ENCODE measurements at places on chromosomes 1 and 21.

DNA sequence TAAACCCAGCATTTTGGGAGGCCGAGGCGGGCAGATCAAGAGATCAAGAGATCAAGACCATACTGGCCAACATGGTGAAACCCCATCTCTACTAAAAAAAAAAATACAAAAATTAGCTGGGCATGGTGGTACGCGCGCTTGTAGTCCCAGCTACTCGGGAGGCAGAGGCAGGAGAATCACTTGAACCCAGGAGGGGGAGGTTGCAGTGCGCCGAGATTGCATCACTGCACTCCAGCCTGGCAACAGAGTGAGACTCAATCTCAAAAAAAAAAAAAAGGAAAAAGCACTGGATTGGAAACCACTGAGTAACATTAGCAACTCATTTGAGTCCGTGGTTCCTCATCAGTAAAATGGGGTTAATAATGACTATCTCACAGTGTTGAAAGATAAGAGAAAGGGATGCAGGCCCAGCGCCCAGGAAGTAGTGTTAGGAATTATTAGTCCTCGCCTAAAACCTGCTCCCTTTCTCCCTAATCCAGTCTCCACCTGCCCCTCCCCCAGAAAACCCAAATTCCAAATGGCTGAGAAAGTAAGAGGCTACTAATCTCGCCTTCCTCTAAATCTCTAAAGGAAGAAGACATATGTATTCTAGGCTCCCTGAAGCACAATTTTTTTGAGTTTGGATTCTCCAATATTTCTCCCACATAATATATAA, 49.5 kb downstream of the RHBG start:
- no peak for DNase-seq

- no peak for DNase-seq
Measured at GRCh38 chr21:46100426-46100825, 2.5 kb downstream of the COL6A2 start.

DNA sequence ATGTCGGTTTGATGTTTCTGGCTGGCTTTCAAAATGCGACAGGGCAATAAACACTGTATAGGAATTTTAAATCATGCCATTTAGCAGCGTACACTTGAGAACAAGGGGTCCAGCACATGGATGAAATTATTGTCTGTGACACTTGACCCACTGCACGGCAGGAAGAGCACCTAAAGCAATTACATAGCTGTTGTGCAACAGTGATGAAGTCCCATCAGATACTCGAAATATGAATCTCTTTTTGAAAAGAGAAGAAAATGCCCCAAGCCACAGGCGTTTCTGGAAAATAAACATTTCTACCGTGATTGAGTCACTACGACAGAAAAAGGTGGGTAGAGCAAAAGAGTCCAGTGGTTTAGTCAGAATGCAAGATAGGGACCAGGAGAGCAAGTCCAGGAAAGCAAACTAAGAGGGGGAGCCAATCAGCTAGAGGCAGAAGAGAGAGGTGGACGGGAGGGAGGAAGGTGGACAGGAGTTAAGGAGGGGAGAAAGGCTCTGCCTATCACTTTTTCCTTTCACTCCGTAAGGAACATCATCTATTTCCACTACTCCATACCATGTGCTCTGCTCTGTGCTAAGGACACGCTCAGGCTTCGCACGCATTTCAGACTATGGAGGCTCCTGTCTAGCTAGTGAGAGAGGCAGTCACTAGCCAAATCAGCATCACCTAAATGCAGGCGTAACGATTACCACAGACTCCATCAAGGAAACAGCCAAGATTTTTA, 6.4 kb downstream of the DSCAM start:
- DNase-seq = no peak

- DNase-seq = no peak
Measured at GRCh38 chr1:111448482-111448917, 556 bp downstream of the WDR77 start.

GRCh38 chr1:241265428-241265827, 91.6 kb downstream of the RGS7 start:
- no peak for DNase-seq

DNA sequence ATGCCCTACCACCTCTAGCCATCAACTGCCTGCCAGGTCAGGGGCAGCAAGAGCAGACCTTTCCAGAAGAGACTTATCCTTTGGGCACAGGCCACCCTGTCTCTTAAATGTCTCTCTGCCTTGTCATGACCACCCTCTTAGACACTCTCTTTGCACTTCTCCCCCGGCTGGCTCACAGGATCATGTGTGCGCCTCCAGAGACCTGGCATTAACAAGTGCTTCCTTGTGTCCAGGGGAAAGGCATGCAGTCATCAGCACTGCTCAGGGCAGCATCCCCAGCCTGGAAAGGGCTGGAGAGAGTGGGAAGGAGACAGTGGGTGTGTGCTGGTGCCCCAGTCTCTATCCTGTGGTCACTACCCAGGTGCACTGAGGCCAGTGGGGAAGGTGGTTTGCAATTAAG, 85.2 kb upstream of the TLR5 start:
- no peak for DNase-seq

DNA sequence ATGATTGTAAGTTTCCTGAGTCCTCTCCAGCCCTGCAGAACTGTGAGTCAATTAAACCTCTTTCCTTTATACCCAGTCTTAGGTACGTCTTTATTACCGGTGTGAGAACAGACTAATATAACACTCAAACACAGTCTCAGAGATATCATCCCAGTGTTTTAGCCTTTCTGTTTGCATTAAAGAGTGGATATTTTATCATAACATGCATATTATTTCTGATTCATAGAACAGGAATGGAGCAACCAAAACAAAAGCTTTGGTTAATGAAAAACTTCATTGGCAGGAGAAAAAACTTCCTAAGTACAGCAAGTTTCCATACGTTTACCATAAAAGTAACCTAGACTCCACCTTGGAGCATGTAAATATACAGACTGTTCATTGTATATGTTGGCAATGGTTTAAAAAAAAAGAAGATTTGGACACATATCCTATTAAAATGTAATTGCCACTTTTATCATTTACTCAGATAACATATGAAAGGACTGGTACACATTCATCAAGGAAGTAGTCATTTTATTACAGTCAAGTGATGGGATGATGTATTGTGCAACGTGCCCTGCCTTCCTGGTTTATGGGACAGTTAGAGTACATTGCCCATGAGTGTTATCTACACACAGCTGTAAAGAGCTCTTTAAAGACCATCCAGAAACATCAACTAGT, 144.8 kb downstream of the ETS2 start:
- DNase-seq = no peak

DNA sequence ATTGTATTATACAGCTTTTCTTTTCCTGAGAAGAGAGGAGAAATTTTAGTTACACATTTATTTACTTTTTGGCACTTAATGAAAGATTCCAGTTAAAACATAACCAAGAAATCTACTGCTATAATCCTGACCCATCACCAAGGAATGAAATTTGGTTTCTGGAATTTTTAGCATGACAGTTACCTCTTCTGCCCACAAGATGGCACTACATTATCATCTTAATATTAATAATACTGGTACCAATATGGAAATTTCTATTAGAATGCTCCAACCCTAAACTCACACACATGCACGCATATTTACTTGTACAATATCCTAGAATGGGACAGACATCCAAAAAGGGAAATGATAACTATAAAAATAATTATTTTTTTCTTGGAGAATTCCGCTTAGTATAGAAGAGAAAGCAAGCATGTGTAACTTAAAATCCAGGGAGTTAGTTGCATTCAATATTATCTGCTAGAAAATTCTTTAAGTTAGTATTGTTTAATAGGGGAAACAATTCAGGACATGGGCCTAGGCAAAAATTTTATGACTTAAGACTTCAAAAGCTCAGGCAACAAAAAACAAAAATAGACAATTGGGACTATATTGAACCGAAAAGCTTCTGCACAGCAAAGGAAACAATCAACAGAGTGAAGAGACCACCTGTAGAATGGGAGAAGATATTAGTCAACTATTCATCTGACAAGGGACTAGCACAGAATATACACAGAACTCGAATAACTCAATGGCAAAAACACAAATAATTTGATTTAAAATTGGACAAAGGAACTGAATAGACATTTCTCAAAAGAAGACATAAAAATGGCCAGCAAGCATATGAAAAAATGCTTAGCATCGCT, 37.4 kb downstream of the MAP3K21 start:
- DNase-seq = no peak

DNA sequence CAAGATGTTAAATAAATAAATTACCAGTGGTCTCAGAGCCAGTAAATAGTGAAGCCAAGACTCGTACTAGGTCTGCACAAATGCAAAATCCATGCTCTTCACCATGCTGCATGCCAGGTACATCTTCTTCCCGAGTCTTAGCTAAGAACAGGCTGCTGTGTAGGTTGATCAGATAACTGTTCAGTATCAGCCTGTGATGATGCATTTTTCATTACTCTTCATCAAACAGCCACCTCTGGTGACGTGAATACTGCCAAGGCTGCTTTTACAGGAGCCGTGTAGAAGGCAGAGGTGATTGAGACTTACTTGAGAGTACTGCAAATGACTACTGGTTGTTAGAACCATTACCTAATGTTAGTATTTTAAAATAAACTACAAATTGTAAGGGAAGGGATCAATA, 39.3 kb upstream of the HOOK1 start:
- no peak for DNase-seq

- no peak for DNase-seq
Measured at GRCh38 chr1:18198260-18198659, 90.7 kb downstream of the IGSF21 start.

DNA sequence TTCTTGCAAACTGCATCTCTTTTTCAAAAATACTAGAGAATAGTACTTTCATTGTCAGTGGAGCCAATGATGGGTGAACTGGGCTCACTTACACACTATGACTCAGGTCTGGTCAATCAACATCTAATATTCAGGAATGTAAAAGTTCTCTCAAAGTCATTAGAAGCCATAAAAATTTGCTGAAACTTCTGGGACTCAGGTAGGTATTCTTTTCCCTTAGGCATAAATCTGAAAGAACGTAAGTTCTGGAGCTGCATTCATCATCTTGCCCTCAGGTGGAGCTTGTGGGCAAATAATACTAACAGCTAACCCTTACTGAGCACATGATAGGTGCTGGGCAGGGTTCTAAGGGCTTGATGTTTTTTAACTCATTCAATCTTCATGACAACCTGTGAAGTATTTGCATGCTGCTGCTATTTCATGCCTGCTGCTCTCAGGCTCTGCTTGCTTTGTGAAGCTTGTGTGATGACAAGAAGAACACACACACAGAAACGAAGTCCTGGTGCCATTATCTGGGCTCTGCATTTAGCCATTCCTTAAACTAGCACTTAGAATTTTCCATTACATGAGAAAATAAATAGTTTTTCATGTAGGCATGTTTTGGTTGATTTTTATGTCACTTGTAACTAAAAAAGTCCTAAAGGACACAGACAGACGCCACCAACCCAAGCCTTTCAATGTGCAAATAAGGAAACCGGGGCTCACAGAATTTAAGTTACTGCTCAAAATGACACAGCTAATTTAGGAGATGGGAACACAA, 394.2 kb upstream of the LYPLAL1 start:
- no peak for DNase-seq

- no peak for DNase-seq
Measured at GRCh38 chr1:105641407-105641806, 1415.1 kb upstream of the PRMT6 start.

DNA sequence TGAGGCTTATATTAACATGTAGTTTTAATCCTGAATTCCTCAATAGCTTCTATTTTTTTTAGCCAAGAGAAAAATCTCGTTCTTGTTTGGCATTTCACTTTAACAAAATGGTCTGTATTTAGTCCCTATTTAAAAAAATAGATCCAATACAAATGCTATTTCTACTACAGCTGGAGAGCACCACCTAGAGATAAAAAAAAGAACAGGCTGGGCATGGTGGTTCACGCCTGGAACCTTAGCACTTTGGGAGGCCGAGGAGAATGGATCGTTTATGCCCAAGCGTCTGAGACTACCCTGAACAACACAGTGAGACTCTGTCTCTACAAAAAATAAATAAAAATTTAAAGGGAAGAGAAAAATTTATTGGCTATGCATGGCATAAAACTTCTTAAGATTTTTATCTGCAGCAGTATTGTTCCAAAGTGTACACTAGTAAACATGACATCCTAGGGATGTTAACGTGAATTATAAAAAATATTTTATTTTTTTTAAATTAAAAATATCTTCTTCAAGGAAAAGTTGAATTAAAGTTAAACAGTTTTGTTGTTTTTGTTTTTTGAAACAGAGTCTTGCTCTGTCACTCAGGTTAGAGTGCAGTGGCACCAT, 4.4 kb downstream of the ST7L start:
- DNase-seq = no peak

DNA sequence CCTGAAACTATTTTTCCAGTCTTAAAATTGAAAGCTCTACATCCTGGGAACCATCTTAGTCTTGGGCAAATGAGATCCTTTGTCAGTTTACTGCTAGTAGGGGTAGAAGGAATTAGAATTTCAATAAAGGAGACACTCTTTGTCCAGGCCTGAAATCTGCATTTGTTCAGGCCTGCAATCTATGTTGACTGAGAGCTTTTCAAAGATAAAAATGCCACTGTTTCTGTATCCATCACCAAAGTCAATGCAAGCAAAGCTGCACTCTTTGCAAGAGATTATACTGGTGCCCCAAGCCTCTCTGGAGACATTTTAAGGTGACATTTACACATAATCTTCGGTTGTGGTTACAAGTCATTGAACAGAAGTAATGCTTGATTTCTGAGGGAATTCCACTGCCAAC, 135.7 kb downstream of the CTH start:
- DNase-seq = no peak

DNA sequence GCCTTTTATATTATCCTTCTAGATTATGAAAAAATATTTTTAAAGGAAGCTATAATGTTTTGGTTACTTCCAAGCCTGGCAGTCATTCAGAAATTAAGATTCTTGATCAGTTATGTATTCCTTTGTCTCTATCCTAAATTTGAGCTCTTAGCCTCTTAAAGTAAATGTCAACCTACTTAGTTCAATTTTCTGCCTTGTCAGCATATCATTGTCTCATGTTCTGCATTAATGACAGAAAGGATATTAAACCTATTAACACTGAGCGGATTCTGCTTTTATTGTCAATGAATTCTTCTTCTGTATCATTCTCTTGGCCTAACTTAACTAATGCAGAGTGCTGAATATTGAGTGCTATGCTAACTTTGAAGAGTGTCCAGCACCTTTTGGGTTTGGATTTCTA, 56.0 kb downstream of the SDCCAG8 start:
- DNase-seq = no peak

DNA sequence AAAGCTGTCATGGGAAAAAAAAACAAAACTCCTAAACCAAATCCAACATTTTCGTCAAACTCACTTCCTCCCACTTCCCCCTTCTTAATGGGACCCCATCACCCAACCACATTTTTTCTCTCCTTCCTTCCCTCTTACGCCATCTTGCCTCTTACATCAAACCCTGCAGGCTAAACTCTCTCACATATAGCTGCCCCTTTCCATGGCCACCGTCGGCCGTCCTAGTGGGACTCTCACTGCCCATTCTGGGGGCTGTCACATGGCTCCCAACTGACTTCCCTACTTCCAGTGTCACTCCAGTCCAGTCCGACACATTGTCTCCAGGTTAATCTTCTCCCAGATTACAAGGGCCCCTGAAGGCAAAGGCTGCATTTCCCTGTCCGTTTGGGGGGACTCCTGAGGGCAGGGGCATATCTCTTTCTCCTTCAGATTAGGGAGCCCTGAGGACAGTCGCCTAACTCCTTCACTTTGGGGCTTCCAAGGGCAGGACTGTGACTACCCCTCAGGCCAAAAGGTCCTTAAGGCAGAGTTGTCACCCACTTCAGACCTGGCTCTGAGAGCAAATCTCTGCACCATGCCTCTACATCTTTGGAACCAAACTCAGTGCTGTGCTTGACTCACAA, 658 bp downstream of the UBXN11 start:
- no peak for DNase-seq

- no peak for DNase-seq
Measured at GRCh38 chr1:246934765-246935164, 3.0 kb upstream of the AHCTF1 start.
